Tongue (tissue), 3 donors: ENCODE measurements at places on chromosomes 7 and 10. TPM values are rescaled to one million over a fixed set of nuclear protein-coding genes. Genes with fewer than 3 reads are reported as not detected.
A peak's percentile ranks its signal among the peaks of the same experiment; 100 is the strongest.

DNA sequence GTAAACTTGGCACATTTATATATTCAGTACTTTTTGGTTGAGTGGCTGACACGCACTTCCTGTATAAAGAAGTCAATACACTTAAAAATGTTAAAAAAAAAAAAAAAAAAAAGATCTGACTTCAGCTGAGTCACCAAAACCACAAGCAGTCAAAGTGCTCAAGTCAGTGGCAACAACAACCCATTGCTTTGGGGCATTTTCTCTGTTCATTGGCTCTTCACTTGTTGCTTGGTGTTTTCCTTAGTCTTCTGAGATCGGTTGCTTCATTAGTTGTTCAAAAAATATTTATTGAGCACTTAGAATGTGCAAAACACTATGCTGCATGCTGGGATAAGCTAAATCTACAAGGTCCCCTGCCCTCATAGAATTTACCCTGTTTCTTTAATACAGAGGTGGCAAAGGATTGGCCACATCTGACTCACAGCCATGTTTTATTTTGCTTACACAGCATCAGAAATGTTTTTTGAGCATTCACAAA lies 63.7 kb downstream of the ZNRF2 start:
- DNase-seq: no peak

DNA sequence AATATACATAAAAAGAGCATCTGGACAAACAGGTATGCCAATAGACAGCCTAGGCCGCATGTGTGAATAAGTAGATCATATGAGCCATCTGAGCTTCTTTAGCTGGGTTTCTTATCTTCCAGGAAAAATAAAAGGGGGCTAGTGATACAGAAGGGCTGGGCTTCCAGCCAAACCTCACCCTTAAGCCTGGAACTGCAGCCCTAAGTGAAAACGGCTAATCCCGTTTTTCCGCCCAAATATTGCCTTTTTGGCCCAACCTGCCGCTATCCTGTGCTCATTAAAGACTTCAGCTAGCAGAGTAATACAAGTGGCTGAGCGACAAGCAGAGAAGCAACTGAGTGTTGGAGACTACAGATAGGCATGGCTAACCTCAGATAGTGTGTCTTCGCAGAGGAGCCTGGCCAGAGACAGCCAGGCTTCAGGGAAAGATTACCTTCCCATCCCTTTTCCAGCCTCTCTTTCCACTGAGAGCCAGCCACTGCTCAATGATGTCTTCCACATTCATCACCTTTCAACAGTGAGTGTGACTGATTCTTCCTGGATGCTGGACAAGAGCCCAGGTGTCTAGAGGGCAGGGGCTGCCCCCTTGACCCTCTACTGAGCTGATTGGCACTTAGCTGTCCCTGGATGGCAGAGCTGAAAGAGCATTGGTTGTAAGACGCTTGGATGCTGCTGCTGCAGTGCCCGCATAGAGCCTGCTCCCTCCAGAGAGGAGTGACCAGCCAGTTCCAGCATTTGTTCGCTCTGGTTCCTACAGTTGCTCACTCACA lies 108.9 kb downstream of the ITGB8 start:
- no peak for DNase-seq

GRCh38 chr7:105011141-105011830 lies 2.7 kb upstream of the KMT2E start:
- DNase-seq: peak; percentile 37

DNA sequence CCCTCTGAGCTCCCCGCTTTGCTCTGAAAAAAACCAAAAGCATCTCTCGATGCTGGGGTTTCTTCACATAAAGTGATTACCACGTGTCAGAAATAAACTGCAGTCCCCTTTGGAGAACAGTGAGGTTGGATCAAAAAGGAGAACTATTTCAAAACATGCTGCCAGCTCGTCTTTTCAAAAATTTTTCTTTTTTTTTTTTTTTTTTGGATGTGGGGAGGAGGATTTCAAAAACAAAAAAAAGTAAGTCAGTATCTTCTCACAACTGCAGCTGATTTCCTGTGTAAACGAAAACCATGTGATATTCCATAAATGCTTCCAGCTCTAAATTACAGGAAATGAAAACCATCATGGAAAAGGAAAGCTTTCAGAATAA lies 155.0 kb upstream of the LYZL2 start:
- DNase-seq: peak; percentile 85

DNA sequence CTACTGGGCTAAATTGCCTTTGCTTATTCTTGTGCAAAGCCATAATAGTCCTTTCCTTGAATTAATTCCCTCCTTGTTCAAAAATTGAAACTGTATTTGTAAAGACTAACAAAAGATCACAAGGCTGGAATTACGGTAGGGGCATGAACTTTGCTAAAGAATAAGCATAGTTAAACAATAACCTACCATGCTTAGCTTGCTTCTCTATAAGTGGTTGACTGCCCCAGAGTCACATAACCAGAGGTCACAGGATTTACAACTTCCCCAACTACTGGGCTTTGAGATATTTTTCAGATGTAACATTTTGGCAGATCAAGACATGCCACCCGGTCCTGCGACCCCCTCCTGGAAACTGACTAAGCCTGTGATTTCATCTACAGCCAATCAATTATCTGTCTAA lies 181.4 kb downstream of the GPAM start:
- DNase-seq: no peak

The ELOVL3 gene
- not detected for total RNA-seq

The GRM3 gene
- not detected for total RNA-seq

The CAV1 gene
- 248 TPM for total RNA-seq

The MOGAT3 gene
- total RNA-seq: not detected

The NFE2L3 gene
- 1.1 TPM for total RNA-seq
